ENCODE measurements at places on chromosomes 3 and 15. TPM values are rescaled to one million over a fixed set of nuclear protein-coding genes. Genes with fewer than 3 reads are reported as not detected.

TEX55 gene
- not detected for total RNA-seq

- no peak for DNase-seq
Observed at GRCh38 chr15:69979783-69980182, 117.9 kb downstream of the TLE3 start.

MUSTN1 gene
- 45.0 TPM for total RNA-seq

DNA sequence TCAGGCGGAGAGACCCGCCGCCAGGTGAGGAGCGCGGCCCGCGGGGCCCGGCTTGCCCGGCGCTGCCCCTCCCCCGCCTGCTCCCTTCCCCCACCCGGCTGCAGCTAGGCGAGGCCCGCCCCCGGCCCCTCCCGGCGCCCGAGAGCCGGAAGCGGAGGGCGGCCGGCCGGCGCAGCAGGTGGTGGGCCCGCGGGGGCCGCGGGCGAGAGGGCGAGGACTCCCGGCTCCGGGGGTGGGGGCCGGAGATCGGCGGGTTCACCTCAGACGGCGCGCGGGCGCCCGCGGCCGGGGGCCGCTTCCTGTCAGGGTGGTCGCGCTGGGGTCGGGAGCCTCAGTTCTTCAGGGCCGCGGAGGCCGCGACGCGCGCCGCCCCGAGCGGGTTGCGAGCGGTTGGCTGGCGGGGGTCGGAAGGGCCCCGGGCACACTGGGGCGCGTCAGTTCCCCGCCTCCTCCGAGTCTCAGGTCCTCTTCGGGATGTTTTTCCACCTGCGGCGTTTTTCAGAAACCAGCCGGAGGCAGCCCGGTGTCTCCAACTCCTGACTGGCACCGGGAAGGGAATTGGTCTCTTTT is 395 bp downstream of the ZFAND6 start:
- DNase-seq: no peak

GRCh38 chr3:192819001-192819569 is 91.7 kb upstream of the FGF12 start:
- DNase-seq: no peak

GRCh38 chr15:40909662-40910630 is 15.7 kb downstream of the VPS18 start:
- no peak for DNase-seq

GOLGA8T gene
- 0.44 TPM for total RNA-seq

THAP10 gene
- total RNA-seq: 3.1 TPM

DNA sequence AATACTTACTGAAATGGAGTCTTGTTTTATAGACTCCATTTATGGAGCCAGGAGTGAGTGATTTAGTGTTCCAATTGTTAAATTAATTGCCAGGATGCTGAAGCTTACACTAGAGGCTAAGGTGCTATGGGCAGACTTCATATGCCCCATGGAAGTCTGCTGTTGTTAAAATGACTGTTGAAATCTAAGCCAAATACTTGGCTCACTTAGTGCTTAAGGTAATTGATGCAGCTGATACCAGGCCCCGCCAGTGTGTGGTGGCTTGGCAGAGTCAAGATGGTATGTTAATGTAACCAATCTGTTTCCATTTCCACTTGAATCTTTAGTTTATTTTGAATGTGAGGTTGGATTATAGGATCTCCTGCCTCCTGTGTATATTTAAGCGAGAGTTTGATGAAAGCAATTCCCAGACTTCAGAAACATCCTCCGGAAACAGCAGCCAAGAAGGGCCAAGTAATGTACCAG is 187.1 kb downstream of the ITPR1 start:
- DNase-seq: no peak

TTLL13 gene
- total RNA-seq: not detected

MORC1 gene
- total RNA-seq: not detected

- DNase-seq: no peak
Observed at GRCh38 chr3:132987396-132987795, 50.8 kb upstream of the TMEM108 start.

GRCh38 chr15:31364301-31365031 is 37.8 kb downstream of the KLF13 start:
- no peak for DNase-seq

DNA sequence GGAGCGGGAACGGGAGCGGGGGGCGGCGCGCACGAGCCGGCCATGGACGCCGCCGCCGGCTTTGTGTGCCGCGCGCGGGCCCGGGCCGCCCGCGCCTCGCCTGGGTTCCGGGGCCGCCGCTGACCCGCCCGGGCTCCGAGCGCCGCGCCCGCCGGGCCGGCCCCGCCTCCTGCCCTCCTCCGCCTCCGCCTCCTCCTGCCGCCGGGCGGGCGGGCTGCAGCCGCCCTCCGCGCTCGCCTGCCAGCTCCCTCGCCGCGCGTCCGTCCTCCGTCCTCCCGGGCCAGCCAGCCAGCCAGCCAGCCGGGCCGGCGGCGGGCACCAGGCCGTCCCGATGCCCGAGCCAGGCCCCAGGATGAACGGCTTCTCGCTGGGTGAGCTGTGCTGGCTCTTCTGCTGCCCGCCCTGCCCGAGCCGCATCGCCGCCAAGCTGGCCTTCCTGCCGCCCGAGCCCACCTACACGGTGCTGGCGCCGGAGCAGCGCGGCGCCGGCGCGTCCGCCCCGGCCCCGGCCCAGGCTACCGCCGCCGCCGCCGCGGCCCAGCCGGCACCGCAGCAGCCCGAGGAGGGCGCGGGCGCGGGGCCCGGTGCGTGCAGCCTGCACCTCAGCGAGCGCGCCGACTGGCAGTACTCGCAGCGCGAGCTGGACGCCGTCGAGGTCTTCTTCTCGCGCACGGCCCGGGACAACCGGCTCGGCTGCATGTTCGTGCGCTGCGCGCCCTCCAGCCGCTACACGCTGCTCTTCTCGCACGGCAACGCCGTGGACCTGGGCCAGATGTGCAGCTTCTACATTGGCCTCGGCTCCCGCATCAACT is at the start of gene ABHD17C:
ABHD17C (plus strand) TSS at position 212 of the 812 bp plus-strand sequence; CDS start at position 332, 120 bp downstream.
- no peak for DNase-seq

- DNase-seq: no peak
Observed at GRCh38 chr3:188421151-188421821, 267.3 kb downstream of the LPP start.
